AML-193 (cell line): ENCODE measurements at places on chromosomes 5 and 9.

GRCh38 chr9:2526071-2526828 lies 95.3 kb upstream of the VLDLR start:
- DNase-seq: no peak

GRCh38 chr5:139299486-139299885 lies 5.9 kb downstream of the MATR3 start:
- no peak for DNase-seq

GRCh38 chr5:88734983-88735382 lies 148.0 kb downstream of the MEF2C start:
- DNase-seq: no peak

- DNase-seq: no peak
Observed at GRCh38 chr9:113962396-113962795, 86.3 kb downstream of the ZNF618 start.

DNA sequence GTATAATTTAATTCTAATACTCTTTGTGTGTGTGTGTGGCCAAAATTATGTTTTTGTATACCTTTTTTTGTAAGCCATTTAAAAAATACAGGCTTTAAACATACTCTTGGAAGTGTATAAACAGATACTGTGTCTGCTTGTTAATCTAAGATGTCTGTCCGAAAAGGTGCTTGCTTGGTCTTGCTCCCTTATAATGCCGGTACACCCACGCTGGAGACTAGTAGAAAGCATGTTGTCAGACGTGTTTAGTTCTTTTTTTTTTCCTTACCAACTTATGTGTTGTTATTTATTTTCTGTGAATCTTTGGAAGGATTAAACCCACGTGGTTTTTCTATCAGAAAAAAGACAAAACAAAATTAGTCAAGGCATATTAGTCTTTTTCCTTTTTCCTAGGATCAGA lies 9.5 kb downstream of the GAPVD1 start:
- no peak for DNase-seq

- DNase-seq: no peak
Observed at GRCh38 chr5:148584103-148584502, 70.2 kb downstream of the HTR4 start.

GRCh38 chr5:72478684-72479083 lies 28.5 kb downstream of the ZNF366 start:
- no peak for DNase-seq

DNA sequence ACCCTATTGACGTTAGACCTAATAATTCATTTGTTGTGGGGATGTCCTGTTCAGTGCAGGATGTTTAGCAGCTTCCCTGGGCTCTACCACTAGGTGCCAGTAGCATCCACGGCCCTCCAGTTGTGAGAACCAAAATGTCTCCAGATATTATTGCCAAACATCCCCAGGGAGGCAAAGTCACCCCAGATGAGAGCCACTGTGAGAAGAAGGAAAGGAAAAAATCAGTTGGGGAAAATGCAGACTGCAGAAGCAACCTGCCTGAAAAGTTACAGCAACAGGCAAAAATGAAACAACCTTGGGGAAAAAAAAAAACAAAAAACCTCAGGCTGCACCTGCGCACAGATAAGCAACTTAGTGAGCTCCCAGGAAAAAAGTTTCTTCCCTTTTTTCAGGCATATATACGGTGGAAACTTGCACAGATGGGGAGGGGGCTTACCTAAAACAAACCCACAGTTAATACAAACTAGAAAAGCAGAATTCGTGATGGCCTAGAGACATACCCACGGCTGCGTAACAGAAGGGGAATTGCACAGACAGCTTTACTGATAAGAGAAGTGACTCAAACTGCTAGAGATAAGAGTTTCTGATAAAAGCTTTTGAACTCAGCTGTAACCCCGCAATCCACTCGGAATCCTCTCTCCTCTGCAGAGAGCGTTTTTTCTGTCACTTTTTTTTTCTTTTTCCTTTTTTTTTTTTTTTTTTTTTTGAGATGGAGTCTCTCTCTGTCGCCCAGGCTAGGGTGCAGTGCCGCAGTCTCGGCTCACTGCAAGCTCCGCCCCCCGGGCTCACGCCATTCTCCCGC lies 29.8 kb upstream of the FBP1 start:
- DNase-seq: peak; percentile 75

DNA sequence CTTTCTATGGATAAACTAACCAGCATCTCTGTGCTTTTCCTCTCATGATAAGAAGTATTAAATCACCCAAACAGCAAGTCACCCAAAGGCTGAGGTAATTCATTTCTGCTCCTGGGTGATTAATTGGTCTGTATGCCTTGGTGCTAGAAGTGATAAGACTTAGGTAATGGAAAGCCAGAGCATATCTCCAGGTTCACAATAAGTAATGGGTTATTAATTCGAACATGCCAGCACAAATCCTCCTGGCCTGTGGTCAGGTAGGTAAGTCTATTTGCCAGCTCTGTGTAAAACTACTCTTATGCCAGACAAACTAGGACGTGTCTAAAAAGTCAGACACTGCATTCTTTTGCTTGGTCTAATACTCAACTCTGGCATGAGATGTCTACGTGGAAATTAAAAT lies 11.2 kb upstream of the ENC1 start:
- no peak for DNase-seq

GRCh38 chr5:14438195-14438606 lies 143.4 kb upstream of the OTULINL start:
- DNase-seq: no peak

DNA sequence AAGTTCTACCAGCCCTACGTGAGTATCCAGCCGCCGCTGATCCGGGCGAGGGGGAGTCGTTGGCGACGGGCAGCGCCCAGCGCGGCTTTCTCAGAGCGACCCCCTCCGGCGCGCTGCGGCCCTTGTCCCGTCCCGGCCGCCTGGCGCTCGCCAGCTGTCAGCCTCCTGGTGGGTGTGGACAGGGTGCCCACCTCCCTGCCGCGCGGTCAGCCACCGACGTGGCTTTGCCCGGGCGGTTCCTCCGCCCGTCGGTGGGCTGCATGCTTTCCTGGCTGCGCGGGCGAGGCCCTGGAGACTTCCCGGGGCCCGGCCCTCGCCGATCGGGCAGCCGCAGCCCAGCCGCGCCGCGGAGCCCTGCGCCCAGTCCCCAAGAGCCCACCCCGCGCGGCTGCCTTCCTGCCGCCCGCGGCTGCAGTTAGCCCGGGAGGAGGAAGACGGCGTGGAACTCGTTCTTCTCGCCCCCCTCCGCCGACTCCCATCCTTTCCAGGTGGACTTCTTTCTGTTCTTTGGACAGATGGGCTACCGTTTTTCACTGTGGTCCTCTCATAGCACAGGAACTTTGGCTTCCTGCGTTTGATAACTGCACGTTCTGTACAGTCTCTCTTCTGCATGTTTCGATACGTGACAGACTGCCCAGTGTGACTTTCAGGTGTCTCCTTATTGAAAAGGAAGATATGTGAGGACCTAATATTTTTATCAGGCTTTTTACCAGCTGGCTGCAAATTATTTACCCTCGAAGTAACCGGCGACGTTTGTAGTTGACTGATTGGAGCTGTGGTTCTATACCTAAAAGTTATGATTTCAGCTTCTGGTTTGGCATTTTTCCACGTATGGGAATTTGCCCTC lies 577 bp downstream of the AP3S1 start:
- peak; percentile 52 for DNase-seq
